ENCODE measurements at places on chromosomes 6 and 20.

DNA sequence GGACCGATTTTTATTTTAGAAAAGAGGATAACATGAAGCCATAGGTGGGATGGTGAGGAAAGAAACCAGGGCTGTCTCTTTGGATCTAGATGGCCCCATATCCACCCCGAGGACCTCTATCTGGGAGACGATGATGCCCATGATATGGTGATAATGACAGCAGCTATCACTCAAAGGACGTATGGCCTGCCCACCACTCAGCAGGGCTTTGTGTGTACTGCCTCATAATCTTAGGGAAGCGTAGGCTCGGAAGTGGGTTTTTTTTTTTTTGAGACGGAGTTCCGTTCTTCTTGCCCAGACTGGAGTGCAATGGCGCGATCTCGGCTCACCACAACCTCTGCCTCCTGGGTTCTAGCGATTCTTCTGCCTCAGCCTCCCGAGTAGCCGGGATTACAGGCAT, 8.2 kb upstream of the TAF8 start:
- DNase-seq, result no peak

GRCh38 chr6:105873211-105873704, 212.9 kb upstream of the PRDM1 start:
- DNase-seq, result no peak

- DNase-seq, result no peak
Observed at GRCh38 chr20:45704969-45705637, at the start of gene WFDC10B. Gene WFDC10B, minus strand, starts transcription at chr20:45705019. Its CDS starts 19,027 bp downstream, at chr20:45685992.

- DNase-seq, result no peak
Observed at GRCh38 chr20:48025051-48025515, 239.8 kb upstream of the SULF2 start.

- no peak for DNase-seq
Observed at GRCh38 chr6:147881432-147881831, 372.9 kb downstream of the SAMD5 start.

- DNase-seq, result no peak
Observed at GRCh38 chr20:55567826-55568225, 437.5 kb downstream of the CBLN4 start.

GRCh38 chr20:37505263-37506151, 15.5 kb upstream of the NNAT start:
- no peak for DNase-seq

DNA sequence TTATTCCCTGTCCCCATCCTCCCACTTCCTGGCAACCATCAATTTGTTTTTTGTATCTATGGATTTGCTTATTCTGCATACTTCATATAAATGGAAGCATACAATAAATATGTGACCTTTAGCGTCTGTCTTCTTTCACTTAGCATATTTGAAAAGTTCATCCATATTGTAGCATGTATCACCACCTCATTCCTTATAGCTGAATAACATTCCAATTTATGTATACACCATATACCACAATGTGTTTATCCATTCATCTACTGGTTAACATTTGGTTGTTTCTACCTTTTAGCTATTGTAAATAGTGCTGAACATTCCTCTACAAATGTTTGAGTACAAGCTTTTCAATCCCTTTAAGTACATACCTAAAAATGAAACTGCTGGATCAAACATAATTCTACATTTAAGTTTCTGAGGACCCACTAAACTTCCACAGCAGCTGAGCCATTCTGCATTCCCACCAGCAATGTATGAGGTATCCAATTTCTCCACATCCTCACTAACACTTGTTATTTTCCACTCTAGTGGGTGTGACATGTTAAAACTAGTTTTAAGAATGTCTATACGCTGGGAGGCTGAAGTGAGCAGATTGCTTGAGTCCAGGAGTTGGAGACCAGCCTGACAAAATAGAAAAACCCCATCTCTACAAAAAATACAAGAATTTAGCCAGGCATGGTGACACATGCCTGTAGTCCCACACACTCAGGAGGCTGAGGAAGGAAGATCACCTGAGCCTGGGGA, 32.9 kb downstream of the NUDT3 start:
- no peak for DNase-seq

- no peak for DNase-seq
Observed at GRCh38 chr6:92945799-92946198, 473.6 kb downstream of the EPHA7 start.

GRCh38 chr20:14986656-14987055, 649.2 kb upstream of the FLRT3 start:
- DNase-seq, result no peak

GRCh38 chr20:409697-410559, 1.8 kb downstream of the RBCK1 start:
- no peak for DNase-seq

DNA sequence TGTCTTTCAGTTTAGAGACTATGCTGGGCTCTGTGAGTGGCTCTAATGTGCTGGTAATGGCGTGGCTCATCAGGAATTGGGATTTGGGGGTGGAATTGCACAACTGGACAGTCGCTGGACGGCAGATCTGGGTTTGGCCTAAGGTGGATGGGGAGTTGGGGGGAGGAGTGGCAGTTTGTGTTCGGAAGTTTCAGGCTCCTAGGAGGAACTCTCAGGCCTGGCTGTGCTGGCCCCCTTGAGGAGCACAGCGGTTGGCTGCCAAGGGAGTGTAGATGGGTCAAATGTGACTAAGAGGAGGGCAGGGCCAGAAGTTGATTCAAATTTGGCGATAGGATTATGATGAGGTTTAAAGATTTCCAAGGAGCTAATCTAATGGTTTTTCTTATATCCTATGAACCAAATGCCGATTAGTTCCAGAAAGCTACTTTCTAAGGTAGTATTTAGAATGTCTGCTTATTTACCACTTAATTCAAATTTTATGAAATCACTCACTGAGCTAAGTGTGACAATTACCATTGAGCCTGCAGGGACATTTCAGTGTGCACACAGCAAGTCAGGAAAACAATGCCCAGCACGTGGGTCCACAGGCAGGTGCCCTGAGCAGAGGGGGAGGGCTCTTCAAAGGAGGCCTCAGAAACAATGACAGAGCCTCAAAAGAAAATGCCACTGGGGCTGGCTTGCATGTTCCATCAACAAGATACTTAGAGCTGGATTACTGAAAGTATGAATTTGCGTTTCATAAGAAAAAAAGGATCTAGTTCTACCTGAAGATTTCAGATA, 111.0 kb downstream of the GJA10 start:
- no peak for DNase-seq

DNA sequence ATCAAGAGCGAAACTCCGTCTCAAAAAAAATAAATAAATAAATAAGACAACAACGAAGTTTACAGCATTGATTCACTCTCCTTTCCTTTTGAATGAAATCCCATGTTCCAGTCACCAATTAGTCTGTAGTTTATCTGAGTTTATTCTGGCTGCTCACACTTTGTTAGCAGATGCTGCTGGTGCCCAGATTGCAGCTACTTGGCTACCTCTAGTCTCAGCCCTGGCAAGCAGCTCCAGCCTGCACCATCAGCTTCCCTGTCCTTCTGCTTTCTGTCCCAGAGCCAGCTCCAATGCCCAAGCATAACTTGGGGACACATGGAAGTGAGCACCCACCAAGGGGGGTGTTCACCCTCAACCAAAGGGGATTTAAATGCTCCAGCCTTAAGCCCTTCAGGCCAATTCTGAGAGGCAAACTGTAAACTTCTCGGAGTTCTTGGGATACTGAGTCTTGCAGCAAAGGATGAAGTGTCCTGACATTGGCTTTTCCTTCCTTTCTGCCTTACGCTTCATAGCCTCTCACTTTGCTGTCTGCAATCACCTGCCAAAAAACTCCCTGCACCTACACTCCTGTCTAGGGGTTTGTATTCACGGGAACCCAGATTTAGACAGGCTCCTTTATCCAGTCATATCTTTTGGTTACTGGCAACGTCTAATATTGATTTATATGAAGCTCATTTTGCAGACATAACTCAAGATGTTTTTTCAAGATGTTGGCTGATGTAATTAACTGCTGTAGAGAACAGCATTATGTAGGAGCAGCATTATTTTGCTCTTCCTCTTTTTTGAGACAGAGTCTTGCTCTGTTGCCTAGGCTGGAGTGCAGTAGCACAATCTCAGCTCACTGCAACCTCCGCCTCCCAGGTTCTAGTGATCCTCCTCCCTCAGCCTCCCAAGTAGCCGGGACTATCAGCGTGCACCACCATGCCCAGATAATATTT, 9.8 kb upstream of the TASP1 start:
- DNase-seq, result no peak

GRCh38 chr6:42396720-42397119, 55.0 kb downstream of the TRERF1 start:
- no peak for DNase-seq

GRCh38 chr20:22366631-22367030, 217.7 kb downstream of the FOXA2 start:
- no peak for DNase-seq

DNA sequence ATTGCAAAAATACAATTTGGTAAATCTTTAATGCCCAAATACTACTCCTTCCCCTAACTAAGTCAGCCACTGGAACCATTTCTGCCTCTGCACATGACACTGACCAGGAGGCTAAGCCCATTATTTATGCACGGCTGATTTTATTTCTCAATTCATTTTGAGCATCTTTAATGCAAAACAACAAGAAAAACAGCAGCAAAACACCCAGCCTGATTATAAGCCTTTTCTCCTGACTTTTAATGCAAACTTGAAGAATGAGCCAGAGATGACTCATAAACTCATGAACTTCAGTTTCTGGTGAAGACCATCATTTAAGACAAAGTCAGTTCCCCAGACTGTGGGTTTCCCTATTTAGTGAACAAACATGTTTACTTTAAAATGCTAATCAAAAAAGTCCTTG, 51.6 kb downstream of the CYP24A1 start:
- DNase-seq, result no peak

DNA sequence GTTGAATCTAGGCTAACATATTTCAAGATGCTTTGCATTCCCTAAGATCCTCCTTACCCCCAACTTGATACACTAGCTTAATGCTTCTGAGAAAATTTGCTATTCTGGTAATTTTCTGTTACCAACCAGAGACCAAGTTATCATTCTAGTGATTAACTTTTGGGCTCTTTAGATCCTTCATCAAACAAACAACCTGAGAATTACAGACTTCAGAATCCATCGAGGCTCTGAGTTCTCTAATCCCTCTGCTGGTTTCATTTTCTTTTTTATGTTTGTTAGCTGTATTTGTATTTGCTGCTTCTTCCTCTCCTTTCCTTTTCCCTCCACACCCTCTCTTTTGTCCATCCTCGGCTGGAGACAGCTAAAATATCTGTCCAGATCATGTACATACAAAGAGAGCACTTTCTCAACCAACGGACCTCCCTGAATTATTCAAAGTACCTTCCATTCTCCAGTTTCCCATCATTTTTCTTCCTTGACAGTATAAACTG, 98.7 kb upstream of the RIPOR2 start:
- DNase-seq, result no peak

Data from stimulated activated CD4-positive, alpha-beta T cell treated with anti-CD3 and anti-CD28 coated beads, Interleukin-15, amount 100 ng/mL, for 1 hour (primary cell).